ENCODE measurements at places on chromosomes 2 and 18.

DNA sequence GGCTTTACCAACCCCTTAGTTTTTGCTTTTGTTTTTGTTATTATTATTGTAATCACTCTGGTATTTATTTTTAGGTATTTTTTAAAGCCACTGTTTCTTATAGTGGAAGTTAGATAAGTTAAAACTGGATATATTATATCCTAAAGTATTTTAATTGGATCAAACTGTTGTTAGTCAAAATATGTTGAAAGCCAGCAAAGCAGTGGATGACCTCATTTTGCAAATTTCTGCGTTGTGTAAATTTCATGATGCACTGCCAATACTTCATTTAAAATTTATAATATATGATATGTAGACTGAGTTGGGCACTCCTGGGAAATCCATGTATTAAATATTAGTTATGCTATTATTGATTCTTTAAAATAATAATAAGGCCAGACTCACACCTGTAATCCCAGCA, 661.7 kb upstream of the NRXN1 start:
- no peak for DNase-seq

DNA sequence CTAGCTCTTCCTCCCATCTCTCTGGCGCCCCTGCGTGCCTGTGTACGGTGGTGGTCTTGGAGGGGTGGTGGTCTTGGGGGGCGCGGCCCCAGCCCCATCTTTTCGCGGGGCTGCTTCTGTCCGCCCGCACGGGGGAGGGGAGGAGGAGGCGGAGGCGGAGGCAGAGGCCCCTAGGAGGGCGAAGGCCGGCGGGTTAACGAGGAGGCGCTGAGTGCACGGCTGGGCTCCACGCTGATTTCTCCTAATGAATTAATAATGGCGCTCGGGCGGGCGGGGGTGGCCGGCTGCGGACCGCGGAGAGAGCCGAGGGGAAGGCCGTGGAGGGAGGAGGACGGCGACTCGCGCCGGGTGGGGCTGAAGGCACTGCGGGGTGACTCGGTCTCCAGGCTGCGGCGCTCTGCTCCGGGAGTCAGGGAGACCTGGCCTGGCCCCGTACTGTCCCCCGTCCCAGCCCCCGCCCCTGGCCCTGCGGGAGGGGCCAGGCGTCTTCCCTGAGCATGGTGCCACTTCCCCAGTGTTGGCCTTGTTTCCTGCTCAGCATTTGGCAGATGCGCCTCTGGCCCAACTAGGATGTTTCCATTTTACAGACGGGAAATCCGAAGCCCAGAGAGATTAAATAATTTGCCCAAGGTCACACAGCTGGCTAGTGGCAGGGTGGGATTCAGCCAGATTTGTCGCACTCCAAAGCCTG, 6.0 kb downstream of the GAREM2 start:
- DNase-seq = no peak

DNA sequence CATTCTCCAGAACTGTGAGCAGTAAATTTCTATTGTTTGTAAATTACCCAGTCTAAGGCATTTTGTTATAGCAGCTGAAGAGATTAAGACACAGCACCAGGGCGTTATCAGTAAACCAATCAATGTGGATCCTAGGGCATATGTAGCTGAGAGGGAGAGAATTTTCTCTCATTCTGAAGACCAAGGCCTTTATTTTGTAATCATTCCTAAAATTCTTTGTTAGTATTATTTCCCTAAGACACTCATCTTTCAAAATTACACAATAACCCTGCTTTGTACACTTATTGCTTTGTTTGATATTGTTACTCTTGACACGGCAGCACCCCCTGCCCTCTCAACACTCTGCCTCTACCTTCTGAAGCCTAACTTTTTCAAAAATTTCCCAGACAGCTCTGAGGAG, 419.1 kb downstream of the SLC4A3 start:
- DNase-seq = no peak

- DNase-seq = no peak
These were observed 23.8 kb upstream of the BAZ2B start for GRCh38 chr2:159640176-159640575.

DNA sequence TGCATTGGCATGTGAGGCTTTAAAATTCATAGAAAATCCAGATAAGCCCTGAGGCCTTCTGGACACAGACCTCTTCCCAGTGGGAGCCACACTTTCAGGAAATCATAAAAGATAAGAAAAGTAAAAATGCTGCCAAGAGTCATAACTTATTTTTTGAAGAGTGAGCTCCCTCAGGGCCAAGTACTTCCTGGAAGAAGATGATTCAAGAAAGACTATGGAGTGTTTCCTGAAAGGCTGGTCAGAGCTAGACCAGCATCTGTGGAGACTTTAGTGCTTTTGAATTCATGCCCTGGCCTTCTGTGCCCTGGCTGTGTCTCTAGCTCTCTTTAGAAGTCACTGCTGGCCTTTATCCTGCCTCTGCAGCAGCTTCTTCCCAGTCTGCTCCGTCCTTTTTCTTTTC, 6.4 kb upstream of the XDH start:
- no peak for DNase-seq

DNA sequence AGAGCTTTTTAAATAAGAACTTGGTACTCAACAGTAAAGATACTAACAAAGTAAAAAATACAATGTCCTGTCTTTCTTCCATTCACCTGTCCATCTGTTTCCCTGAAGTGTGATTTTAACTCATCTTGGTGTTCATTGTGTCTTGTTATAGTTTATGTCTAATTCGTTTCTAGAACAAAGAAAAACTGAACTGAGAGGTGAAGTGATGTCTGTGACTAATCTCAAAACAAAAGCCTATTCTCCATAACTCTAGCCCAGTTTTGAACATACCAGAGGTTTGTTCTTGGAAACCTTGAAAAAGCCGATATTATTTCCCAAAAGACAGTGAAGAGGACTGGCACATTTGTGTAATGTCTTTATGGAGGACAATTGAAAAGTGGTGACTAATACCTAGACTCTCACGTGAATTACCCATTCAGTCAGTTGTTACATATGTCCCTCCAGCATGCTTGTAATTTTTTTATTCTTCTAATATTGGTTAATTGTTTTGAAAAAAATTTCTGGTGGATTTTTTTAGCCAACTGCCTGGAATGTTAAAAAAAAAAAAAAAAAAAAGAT, 725.8 kb downstream of the SATB2 start:
- DNase-seq = no peak

GRCh38 chr18:7272311-7273049, 41.6 kb downstream of the LRRC30 start:
- no peak for DNase-seq

DNA sequence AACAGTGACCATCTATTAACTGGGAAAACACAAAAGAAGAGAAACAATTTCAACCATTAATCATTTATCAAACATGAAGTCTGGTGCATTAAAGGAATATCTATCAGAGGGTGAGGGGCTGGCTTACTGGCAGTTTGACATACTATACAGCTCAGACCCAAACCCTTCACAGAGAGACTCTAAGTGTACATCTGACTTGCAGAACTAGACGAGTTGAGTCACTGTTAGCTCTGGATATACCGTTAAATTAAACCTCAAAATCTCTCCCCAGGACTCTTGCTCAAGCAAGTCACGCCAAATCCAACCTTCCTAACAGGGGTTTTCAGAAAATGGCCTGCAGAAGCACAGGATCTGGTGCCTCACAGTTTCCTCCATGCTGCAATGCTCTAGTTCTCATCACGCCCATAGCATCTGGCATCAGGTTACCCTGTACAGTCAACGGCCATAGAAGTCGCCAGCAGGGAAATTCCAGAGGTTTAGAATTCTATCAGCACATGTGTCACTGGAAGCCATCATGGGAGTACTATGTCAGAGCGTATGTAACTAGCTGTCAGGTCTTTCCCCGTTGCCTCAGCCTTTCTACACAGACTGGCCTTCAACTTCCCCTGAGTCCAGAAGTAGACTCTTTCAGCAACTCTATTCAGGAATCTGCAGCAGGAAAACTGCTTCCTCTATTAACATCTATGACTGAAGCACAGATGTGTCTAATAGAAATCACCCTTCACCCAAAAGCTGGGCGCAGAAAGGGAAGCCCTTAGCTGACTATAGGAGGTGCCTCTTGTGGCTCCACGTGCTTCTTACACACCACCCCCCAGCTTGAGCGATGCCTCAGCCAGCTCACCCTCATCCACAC, 9.3 kb downstream of the TGOLN2 start:
- no peak for DNase-seq

DNA sequence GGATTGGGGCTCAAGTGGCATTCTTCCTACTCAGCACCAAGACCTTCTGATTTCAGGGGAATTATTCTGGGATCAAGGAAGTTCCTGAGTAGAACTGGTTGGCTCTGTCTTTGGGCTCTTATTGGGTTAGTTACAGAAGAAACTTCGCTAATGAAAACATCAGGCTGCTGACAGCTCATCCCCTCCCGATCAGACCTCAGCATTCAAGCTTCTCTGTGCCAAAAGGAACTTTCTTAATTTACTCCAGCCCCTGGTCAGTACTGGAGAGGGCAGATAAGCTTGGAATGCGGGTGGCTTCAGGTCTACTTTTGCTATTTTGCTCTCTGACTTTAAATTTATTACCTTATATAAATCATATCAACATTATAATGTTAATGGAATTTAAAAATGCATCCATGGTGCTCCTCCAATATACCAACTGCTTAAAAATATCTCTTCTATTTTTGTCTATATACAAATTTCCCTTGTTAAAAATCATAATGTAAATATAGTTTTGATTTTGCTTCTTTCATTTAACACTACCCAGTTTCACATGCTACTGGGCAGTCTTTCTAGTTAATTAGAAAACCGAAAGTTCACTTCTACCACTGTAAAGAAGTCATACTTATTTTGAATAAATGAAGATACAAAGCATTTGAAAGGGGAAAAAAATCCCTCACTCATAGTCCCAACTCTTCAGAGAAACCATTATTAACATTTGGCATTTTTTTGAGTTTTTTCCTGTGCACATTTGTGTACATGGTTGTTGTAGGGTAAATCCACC, 34.4 kb downstream of the PCARE start:
- no peak for DNase-seq

GRCh38 chr2:154402213-154402612, 296.3 kb upstream of the KCNJ3 start:
- no peak for DNase-seq

GRCh38 chr2:223090039-223090438, 38.0 kb downstream of the KCNE4 start:
- DNase-seq = no peak

DNA sequence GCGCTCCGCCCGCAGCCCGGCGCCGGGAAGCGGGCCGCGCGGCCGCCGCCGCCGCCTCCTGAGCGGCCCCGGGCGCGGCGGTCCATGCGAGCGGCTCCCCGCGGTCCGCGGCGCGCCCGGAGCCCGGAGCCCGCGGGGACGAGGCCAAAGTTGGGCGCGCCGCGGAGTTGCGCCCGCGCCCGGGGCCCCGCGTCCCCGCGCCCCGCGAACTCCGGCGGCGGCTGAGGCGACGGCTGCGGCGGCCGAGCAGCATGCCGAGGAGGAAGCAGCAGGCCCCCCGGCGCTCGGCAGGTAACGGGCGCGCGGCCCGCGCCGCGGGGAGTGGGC, 992 bp downstream of the TSHZ1 start:
- DNase-seq = no peak

DNA sequence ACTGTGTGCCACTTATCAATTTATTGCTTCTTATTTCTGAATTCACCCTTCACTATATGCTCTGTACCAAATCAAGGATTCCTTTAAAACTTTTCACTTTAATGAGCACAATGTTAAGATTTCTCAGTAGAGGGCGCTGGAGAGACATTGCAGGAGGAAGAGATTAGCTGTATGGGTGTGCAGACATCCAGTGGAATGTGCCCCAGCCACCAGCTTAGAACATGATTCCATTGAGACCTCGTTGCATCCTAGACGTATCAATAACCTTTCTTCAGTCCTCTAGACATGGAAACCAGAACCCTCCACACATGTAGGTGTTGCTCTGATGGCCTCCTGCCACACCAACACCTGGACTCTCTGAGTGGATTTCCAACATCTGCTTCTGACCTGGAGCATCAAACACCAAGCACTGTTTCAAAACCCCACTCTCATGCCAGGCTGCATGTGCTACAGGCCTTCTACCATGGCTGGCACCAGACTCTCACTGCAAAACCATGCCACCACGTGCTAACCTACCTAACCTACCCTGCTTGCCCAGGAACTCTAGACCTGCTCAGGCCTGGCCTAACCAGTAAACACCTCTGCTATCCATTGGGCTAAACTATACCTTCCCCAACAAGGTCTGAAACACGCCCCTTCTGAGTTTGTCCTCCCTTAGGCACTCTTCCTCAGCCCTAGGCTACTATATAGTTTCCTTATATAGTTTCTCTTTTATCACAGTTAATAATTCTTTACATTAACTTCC, 633.2 kb upstream of the PKDCC start:
- DNase-seq = no peak

DNA sequence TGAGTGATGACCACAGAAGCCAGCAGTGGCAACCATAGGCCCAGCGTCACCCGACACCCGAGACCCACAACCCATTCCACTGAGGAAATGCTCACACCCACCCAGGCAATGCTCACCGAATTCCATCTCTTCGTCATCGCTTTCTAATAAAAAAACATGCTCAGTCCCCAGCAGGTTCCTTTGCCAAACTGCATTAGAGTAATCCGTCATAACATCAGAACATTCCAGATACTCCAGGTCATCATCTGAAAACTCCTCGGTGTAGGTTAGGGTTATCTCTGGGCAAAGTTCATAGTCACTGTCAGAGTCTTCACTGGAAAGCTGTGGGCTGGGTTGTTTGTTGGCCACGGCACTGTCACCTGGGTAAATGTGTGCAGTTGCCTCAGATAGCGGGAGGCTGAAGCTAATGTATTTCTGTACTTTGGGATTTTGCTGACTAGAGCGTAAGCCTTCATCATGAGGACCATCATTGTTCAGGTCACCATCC, 49.3 kb downstream of the ALPK2 start:
- no peak for DNase-seq

DNA sequence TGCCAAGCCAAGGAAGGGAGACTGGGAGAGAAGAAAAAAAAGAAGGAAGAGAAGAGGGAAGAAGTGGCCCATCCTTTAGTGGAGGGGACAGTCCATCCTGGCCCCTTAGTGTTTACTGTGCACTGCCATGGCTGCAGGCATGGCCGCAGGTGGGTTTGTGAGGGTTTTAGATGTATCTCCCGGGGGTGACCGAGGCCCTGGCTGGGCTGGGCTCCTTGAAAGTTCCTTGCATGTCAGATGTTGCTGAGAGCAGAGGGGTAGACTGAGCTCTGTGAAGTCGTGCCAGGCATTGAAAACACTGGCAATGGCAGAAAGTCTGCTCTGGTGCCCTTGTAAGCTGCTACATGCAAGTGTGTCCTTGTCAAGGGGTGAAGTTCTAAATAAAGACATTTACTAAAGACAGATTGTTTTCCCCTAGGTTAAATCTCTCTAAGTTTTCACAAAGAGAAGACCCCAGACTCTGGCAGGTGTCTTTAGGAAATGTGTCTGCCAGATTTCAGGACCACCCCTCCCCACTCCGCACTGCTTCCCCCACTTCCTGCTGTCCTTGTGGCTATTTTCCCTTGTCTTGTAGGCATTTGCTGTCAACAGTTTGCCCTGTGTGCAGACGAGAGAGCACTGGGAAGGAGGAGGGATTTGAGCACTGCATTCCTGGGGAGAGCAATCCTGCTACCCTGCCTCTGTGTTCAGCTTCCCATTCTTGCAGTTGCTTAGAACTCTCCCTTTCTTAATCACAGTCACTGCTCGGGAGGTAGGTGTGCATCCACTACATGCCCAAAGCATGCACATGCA, 68.4 kb downstream of the ACOXL start:
- DNase-seq = no peak

All from NCI-H2029 treated with DMSO at 0.1 percent for 48 hours (cell line).